Testis (tissue), 5 donors: ENCODE measurements at places on chromosomes 2 and 18. TPM values are rescaled to one million over a fixed set of nuclear protein-coding genes. Genes with fewer than 3 reads are reported as not detected.

The BOD1L2 gene
- total RNA-seq: 130 TPM

The PROKR1 gene
- total RNA-seq: 0.50 TPM

The ARHGAP25 gene
- total RNA-seq: 6.7 TPM

The TDRD15 gene
- total RNA-seq: 11.3 TPM

The CAPN14 gene
- total RNA-seq: 0.47 TPM

The VIL1 gene
- 0.50 TPM for total RNA-seq

The SPIRE1 gene
- total RNA-seq: 67.6 TPM

The RFX8 gene
- 1.8 TPM for total RNA-seq

The ALPP gene
- 0.25 TPM for total RNA-seq

The GCG gene
- total RNA-seq: not detected

The RAB6C gene
- 1.9 TPM for total RNA-seq

The DNMT3A gene
- total RNA-seq: 36.3 TPM

The DSG1 gene
- total RNA-seq: 3.8 TPM

The NEDD4L gene
- total RNA-seq: 43.1 TPM

The NPAS2 gene
- 46.7 TPM for total RNA-seq

The IL36RN gene
- total RNA-seq: not detected

The FEV gene
- total RNA-seq: not detected

The ACOXL gene
- total RNA-seq: 5.3 TPM

The XIRP2 gene
- 3.9 TPM for total RNA-seq

The SERPINB12 gene
- total RNA-seq: 0.56 TPM

The PSTPIP2 gene
- 3.5 TPM for total RNA-seq

The SCN7A gene
- total RNA-seq: 13.8 TPM
